ENCODE measurements at places on chromosomes 3 and 15.

DNA sequence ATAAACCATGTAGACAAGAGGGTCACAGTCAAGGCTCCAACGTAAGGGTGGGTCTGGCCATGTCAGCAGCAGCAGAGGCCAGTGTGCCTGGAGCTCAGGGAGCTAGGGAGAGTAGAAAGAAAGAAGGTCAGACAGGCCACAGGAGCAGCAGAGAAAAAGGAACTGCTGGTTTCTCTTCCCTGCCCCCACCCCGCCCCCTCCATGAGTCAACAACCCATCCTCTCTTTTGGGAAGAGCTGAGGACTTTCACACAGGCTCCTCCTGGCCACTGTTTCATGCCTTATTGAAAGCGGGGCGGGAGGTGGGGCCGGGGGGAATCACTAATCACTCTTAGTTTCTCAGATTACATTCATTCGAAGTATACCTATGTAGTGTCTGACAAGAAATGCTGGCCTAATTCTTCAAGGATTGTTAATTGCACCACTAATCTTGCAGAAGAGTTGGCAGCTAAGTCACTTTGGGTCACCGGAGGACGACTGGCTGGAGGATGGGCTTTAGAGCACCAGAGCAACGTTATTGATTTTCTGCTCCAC is 9.1 kb upstream of the SCG3 start:
- DNase-seq = no peak

DNA sequence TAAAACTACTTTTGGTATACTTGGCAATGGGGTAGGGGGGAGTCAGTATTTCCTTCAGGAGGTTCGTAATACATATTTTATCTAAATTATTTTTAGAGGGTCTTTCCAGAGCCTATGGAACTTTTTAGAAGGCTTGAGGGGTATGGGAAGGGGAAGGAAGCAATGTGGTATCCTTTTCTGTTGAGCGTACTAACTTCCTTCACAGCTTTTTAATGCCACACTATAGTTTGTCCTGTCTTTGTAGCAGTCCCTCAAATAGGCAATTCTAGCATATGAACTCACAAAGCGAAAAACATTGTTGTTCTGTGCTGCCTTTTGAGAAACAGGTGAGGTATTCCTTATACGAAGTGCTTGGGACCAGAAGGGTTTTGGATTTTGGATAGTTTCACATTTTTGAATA is 22.3 kb upstream of the P2RY13 start:
- no peak for DNase-seq

DNA sequence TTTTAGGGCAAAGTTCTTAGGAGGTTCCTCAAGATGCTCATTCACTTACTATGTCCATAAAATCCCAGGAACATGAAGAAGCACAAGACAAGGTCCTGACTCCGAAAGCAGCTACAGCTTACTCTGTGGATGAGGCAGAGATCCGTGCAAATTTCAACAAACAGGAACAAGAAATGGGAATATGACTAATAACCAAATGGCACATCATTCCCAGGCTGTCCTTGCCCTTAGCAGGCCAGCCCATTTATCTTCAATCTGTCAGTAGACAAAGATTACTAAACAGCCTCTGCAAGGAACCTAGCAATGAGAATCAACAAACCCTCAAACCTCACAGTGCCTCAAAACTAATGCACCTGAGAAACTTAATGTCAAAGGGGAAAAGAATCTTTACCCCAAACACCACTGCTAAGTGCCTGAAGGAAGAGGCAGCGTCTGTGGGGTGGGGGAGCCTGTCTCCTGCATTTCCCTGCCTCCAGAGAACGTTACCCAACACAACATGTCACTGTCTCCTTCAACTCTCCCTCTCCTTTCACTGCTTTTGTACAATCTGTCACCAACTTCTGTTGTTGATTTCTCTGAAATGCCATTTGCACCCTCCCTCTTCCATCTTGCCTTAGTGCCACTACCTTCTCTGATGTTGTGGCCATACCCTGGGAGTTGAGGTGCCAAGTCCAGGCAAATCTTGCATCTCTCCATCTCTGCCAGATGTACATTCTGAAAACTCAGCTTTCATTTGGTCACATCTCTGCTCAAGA is 4.8 kb downstream of the TNFAIP8L3 start:
- DNase-seq = no peak

- no peak for DNase-seq
Measured at GRCh38 chr3:14138878-14139655, 14.2 kb downstream of the TMEM43 start.

DNA sequence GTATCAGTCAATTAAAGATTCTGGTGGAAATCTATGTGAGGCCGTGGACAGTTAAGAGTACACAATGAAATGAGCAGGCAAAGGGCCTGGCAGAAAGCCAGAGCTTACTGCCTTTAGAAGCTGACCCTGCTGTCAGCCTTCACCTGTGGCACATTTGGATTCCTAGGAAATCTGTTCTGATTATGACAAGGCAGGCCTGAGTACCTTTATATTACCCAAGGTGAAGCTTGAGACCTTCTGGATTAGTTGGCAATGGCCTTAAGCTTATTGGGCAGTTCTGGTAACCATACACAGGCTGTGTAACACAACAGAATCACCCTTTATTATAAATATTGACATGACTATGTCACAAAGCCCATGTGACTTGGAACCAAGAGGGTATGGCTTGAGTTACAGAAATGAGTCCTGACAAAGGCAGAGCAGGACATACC is 43.2 kb downstream of the NBEAL2 start:
- peak; percentile 58 for DNase-seq

DNA sequence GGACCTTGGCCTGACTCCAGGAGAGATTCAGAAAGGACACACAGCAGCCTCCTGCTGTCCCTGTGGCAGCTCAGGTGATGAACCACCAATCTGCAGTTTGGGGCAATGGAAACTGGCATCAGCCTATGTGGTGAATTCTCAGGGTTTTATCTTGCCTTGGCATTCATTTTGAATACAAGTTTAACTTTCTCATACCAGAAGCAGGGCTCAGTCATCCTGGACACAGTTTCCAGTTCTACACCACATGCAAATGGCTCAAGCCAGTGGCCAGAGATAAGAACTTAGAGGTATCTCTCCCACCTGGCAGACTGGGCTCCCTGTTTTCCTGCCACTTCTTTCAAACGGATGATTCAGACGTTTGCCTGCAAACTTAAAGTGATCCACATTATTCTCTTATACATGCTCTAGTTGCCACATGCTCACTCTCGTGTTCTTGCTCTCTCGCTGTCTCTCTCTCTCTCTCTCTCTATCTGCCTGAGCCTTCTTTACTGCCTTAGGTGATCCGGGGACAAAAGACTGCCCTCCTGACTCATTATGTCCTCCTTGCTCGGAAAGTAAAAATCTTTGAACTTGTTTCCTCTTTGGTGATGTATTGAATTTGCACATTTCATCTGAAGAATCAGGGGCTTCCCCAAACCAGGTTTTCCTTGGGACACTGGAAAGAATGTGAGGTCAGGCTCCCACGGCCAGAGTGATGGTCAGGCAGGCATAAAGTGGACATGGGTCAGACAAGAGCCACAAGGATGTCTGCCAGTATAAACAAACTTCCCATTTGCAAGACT is 99.6 kb upstream of the STT3B start:
- DNase-seq = no peak

DNA sequence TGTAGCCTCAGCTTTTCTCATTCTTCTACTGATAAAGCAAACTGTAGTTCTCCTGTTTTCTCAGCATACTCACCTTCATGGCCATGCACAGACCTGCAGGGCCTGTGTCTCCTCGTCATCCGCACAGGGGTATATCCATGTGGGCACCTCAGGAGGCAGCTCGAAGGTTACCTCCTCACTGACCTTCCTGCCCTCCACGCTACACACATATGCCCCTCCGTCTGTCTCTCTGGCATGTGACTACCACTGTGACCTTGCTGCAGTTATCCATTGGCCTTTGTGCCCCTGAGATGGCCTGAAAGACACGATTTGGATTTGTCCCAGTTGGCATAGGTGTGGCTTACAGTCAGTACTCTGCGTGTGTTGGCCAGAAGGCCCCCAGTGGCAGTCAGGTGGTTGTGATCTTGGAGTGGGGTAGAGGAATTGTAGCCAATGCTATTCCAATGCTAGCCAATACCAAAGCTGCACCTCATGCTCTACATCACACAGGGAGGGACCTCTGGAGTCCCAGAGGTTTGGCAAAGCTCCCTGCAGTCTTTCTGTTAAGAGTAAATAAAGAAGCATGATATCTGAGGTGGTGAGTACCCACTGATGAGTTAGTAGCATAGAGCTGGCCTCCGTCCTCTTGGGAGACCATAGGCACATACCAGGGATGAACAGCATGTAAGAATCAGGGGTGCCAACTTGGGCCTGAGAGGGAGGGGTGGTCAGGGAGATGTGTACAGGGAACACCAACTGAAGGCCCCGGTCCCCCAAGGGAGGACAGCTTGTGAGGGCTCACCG is 143.4 kb downstream of the EEFSEC start:
- no peak for DNase-seq

DNA sequence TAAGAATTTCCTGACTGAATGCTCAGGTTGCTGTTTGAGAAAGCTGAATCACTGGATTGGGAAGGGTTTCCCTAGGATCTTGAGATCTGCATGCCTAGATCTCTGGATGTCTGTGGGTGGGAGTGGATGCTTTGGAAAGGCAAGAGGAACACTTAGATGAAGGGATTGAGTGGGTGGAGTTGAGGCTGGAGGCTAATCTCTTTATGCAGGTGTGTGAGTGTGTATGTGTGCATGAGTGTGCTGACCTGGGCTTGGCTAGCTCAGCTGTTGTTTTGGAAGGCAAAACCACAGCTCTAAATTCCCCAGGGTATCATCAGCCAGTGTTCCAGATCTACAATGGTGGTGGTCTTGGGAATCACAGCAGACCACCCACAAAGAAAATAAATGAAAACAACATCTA is 60.5 kb downstream of the CLDN1 start:
- DNase-seq = no peak

GRCh38 chr3:140941434-140942220 is at the start of gene SLC25A36:
Gene SLC25A36 (plus strand): TSS chr3:140941836. CDS start chr3:140942055, 219 bp downstream.
- DNase-seq = peak; percentile 99

DNA sequence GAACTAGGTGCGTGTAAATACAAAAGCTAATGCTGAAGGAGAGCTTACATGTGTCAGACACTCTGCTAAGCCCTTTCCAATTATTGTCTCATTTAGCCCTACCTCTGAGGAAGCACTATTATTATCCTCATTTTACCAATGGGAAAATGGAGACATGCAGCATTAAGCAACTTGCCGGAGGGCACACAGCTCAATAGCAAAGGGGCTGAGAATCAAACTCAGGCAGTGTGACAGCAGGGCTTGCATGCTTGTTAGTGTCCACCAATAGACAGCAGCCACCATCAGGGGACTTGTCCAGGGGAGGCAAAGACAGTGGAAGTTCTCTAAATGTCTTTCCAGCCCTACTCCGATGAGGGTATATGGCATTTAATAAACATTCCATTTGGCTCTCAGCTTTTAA is 548.6 kb downstream of the MAGI1 start:
- DNase-seq = no peak

DNA sequence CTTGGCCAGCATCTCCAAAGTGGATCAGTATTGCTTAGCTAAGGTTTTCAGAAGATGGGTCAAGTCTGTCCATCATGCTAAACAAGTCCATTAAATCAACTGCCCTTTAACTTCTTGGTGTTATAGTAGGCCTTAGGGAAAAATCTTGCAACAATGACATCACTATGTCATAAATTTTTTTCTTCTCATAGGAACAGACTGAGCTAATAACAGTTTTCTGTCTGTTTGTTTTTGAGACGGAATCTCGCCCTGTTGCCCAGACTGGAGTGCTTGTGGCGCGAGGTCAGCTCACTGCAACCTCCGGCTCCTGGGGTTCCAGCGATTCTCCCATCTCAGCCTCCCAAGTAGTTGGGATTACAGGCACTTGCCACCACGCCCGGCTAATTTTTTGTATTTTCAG is 94.2 kb downstream of the EFL1 start:
- no peak for DNase-seq

DNA sequence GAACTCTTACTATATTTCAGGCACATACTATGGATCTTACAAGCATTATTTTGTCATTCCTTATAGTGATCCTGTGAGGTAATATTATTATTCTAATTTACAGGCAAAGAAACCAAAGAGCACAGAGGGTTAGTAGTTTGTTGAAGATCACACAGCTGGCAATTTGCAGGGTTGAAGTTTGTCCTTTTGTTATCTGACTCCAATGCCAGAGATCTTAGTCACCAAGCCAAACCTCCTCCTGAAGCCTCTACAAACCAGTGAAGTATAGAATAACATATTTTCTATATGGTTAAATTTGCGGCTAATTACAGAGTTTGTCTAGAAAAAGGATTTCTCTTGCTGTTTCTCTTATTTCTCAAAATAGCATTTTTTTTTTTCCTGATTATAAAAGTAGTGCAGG is 11.2 kb downstream of the ISLR2 start:
- no peak for DNase-seq

GRCh38 chr3:155995525-155996370 is 124.6 kb upstream of the KCNAB1 start:
- peak; percentile 64 for DNase-seq

- DNase-seq = no peak
Measured at GRCh38 chr3:72003936-72004335, 219.0 kb upstream of the PROK2 start.

DNA sequence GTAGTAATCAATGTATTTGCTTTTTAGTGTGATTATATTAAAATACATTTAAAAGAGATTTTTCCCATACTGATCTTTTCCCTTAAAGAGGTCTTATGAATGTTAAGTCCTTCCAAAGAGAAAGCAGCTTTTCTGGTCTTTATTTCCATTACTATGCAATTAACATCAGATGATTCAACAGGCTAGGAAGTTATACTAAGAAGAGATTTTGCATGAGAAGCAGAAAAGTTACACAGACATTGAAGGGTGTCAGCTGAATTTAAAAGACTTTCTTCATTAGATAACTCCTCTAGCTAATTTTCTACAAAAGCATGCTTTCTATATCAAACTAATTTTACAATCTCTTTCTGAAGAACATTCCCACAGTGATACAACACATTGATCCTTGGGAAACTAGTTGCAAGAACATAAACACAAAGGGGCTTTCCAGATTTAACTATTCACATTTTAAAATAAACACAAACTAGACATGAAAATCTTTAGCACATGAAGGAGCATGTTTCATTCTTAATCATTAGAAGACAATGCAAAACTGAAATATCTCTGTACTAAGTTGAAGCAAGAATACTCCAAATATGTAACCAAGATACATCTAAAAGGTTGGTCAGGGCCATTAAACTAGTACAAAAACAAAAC is 965.8 kb downstream of the ROBO1 start:
- no peak for DNase-seq

- no peak for DNase-seq
Measured at GRCh38 chr15:34754674-34755418, at the start of gene GJD2. Gene GJD2 (minus strand): TSS chr15:34754998. CDS start chr15:34754488, 510 bp downstream.

DNA sequence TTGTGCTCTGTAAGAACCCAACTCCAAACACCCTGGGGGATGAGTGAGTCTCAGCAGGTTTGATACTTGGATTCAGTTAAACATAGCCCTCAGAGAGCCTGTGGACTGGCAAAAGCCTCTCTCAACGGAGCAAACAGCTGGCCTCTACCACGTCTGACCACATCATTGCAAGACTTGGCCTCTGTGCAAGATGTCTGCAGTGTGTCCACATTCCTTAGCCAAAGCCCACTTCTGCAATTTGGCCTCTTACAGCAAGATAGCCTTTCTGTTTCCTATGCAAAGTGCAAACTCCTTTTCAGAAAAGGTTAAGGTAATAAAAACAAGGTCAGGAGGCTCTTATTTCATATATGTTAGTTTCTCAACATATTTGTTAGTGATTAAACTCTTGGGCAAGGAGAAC is 27.9 kb downstream of the FBN1 start:
- DNase-seq = no peak

- DNase-seq = no peak
Measured at GRCh38 chr3:23928524-23928923, 11.6 kb downstream of the RPL15 start.

- no peak for DNase-seq
Measured at GRCh38 chr15:63887630-63888029, 53.9 kb upstream of the HERC1 start.

GRCh38 chr15:67578020-67578600 is 35.6 kb downstream of the MAP2K5 start:
- DNase-seq = peak; percentile 5

Data from cerebellar cortex (tissue), 1 donor.